ENCODE measurements at places on chromosomes 16 and 17. TPM values are rescaled to one million over a fixed set of nuclear protein-coding genes. Genes with fewer than 3 reads are reported as not detected.

- peaks cover 3% of the 10 kb centered on the region for H3K4me1 ChIP-seq
- peaks cover 14% of the 10 kb centered on the region for H3K36me3 ChIP-seq
- no peak overlapping the region for H3K4me3 ChIP-seq
Measured at GRCh38 chr17:46943218-46943500, 20.2 kb downstream of the GOSR2 start.

DNA sequence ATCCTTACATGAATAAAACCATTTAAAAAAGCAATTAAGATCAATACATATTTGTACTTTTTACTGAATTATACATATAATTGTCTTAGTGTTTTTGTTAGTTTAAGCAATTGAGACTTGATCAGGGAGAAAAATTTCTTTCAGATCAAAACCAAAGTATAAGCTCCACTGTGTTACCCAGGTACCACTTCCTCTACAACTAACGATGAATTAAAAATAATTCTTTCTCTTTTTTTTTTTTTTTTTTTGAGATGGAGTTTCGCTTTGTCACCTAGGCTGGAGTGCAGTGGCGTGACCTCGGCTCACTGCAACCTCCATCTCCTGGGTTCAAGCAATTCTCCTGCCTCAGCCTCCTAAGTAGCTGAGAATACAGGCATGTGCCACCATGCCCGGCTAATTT is 6.8 kb downstream of the FBXO47 start:
- no peaks in the 10 kb centered on the region for H3K27me3 ChIP-seq
- H3K4me3 ChIP-seq = no peak overlapping the region
- no peaks in the 10 kb centered on the region for H3K4me1 ChIP-seq
- H3K27ac ChIP-seq = no peak overlapping the region
- DNase-seq = no peak

GRCh38 chr17:76523084-76524037 is 14.1 kb downstream of the CYGB start:
- no peaks in the 10 kb centered on the region for H3K27me3 ChIP-seq
- H3K4me1 ChIP-seq = peaks cover 17% of the 10 kb centered on the region
- H3K36me3 ChIP-seq = no peaks in the 10 kb centered on the region
- peak; percentile 52 for DNase-seq

DNA sequence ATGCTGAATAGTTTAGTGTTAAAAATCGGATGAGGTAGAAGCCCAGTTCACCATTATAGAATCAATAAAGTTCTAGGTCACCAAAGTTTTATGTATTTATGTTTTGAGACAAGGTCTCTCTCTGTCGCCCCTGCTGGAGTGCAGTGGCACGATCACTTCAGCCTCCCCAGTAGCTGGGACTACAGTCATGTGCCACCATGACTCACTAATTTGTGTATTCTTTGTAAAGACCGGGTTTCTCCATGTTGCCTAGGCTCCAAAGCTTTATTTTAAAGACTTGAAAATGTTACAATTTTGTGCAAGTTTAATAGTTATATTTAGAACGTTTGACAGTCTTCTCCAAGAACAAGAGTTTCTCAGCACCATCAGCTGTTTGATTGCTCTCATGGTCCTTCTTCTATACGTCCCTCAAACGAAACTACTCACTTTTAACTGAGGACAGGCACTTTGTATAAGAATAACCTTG is 32.1 kb downstream of the NDE1 start:
- no peak overlapping the region for H3K4me3 ChIP-seq
- no peaks in the 10 kb centered on the region for H3K4me1 ChIP-seq

DNA sequence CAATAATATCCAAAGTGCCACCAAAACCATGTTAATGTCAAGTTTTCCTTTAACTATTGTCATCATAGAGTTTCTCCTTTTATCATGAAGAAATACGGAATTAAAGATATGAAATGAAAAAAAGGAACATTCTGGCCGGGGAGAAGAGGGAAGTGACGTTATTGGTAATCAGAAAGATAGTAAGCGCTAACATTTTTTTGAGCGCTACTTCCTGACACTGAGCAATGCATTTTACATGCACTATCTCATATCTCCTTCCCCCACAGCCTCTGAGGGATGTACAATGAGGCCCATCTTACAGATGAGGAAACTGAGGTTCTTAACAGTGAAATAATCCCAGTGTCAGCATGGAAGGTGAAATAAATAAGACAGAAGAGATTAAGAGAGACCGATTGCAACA is 410.9 kb downstream of the SOX9 start:
- H3K4me3 ChIP-seq = no peak overlapping the region
- H3K4me1 ChIP-seq = no peaks in the 10 kb centered on the region
- DNase-seq = no peak
- no peaks in the 10 kb centered on the region for H3K27me3 ChIP-seq
- no peaks in the 10 kb centered on the region for H3K36me3 ChIP-seq
- H3K27ac ChIP-seq = no peak overlapping the region

DNA sequence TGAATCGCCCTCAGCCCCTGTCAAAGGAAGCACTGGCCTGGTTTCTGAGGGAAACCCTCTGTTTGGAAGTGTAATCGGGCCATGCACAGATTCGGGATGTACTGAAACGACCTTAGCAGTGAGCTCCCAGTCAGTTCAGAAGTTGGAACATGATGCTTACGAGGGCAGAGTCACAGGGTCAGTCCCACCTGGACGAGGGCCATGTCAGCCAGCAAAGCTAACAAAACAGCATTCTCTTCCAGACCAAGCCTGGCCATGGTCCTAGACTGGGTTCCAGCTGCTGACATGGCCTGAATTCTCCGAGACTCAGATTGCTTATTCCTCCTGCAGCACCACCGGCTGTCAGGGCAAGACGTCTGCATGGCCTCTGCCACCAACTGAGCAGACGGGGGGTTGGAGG is 192.2 kb upstream of the WSCD1 start:
- H3K36me3 ChIP-seq = no peaks in the 10 kb centered on the region
- no peaks in the 10 kb centered on the region for H3K27me3 ChIP-seq
- no peak overlapping the region for H3K4me3 ChIP-seq
- H3K4me1 ChIP-seq = no peaks in the 10 kb centered on the region
- no peak overlapping the region for H3K27ac ChIP-seq

DNA sequence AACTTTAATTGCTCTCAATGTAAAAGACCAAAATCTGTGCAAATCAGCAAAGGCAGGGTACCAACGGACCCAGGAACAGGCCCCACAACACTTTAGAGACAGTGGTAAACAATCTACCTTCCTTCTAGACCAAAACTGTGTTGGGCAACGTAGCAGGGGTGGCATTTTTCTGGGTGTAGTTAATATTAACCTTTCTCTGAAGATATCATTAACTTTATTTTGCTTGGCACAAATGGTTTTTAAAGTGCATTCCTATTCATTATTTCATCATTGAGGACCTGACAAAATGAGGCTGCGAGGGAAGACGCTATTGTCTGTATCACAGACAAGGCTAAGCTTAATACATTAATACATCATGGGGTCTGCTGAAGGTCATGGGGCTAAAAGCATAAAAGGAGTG is 37.9 kb upstream of the TRAP1 start:
- no peaks in the 10 kb centered on the region for H3K27me3 ChIP-seq
- peak; percentile 40 for DNase-seq
- no peak overlapping the region for H3K4me3 ChIP-seq

The TPSD1 gene
- total RNA-seq = not detected

Measured in fibroblast of lung (primary cell).